ENCODE measurements at places on chromosomes 3 and 15.

GRCh38 chr15:34855413-34855812 lies 60.1 kb upstream of the ACTC1 start:
- no peak overlapping the region for H3K27ac ChIP-seq
- no peaks in the 10 kb centered on the region for H3K27me3 ChIP-seq
- H3K36me3 ChIP-seq: peaks cover 9% of the 10 kb centered on the region
- DNase-seq: no peak
- H3K4me3 ChIP-seq: no peak overlapping the region
- H3K4me1 ChIP-seq: no peaks in the 10 kb centered on the region

GRCh38 chr15:80118956-80119355 lies 33.8 kb upstream of the FAH start:
- no peaks in the 10 kb centered on the region for H3K4me1 ChIP-seq
- no peak overlapping the region for H3K27ac ChIP-seq
- DNase-seq: no peak
- H3K36me3 ChIP-seq: peaks cover 2% of the 10 kb centered on the region

- no peak overlapping the region for H3K27ac ChIP-seq
- H3K27me3 ChIP-seq: no peaks in the 10 kb centered on the region
- H3K4me3 ChIP-seq: no peak overlapping the region
- H3K4me1 ChIP-seq: no peaks in the 10 kb centered on the region
- H3K36me3 ChIP-seq: peaks cover 18% of the 10 kb centered on the region
These were observed 35.2 kb downstream of the IFT122 start for GRCh38 chr3:129474984-129475804.

GRCh38 chr3:63974451-63974850 lies 48.8 kb downstream of the PSMD6 start:
- H3K27me3 ChIP-seq: no peaks in the 10 kb centered on the region
- peaks cover 2% of the 10 kb centered on the region for H3K36me3 ChIP-seq
- no peak overlapping the region for H3K4me3 ChIP-seq
- H3K27ac ChIP-seq: no peak overlapping the region

GRCh38 chr3:172391592-172392302 lies 56.5 kb downstream of the GHSR start:
- no peak overlapping the region for H3K27ac ChIP-seq
- no peak overlapping the region for H3K4me3 ChIP-seq
- H3K27me3 ChIP-seq: no peaks in the 10 kb centered on the region
- no peaks in the 10 kb centered on the region for H3K4me1 ChIP-seq
- H3K36me3 ChIP-seq: peaks cover 9% of the 10 kb centered on the region

GRCh38 chr15:31272558-31273257 lies 53.9 kb upstream of the KLF13 start:
- peaks cover 3% of the 10 kb centered on the region for H3K4me1 ChIP-seq
- H3K36me3 ChIP-seq: no peaks in the 10 kb centered on the region
- no peak for DNase-seq
- H3K4me3 ChIP-seq: no peak overlapping the region

- no peaks in the 10 kb centered on the region for H3K27me3 ChIP-seq
- DNase-seq: peak; percentile 12
- H3K27ac ChIP-seq: no peak overlapping the region
These were observed 28.5 kb upstream of the CMSS1 start for GRCh38 chr3:99789011-99789721.

- H3K4me3 ChIP-seq: no peak overlapping the region
- no peaks in the 10 kb centered on the region for H3K36me3 ChIP-seq
- H3K27me3 ChIP-seq: peaks cover 90% of the 10 kb centered on the region
- no peak overlapping the region for H3K27ac ChIP-seq
These were observed 13.8 kb downstream of the ZIC4 start for GRCh38 chr3:147392625-147392946.

DNA sequence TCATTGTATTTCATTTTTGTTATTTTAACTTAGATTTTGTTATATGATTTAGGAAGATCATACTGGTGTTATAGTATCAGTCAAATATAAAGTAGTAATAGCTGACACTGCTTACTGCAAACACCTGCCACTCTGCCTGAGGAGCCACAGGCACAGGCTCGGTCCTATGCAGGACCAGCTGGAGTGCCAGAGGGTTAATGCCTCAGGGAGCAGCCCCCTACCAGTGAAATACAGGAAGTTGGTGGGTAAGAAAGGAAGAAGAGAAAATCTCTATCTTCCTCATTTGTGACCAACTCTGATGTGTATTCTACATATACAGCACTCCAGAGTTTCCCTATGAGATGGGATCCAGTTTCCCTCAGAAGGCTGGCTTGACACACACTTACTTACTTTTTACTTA lies 593.3 kb downstream of the UNC13C start:
- no peak overlapping the region for H3K4me3 ChIP-seq
- H3K27me3 ChIP-seq: no peaks in the 10 kb centered on the region
- H3K4me1 ChIP-seq: no peaks in the 10 kb centered on the region
- DNase-seq: no peak

DNA sequence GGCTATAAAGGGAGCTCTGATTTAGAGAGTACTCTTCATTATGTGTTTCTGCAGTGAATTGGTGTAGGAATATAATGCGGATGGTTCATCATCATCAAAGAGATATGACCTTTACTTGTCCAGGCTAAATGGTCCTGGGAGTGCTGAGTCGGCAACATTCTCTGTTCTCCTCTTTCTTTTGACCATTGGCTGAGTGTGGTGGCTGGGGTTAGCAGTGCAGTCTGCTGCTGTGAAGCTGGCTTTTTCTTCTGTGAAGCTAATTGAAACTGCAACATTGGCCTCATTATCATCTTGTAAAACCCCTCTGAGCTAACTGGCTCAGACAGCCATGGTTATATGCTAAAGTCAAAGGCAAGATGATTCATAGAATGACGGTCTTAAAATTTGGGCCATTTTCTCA lies 83.8 kb downstream of the THRB start:
- no peak overlapping the region for H3K4me3 ChIP-seq
- H3K27ac ChIP-seq: no peak overlapping the region
- no peaks in the 10 kb centered on the region for H3K27me3 ChIP-seq
- no peaks in the 10 kb centered on the region for H3K4me1 ChIP-seq
- no peak for DNase-seq

GRCh38 chr15:40075298-40076044 lies 33.2 kb downstream of the BMF start:
- H3K27ac ChIP-seq: no peak overlapping the region
- H3K4me1 ChIP-seq: peaks cover 3% of the 10 kb centered on the region
- no peak overlapping the region for H3K4me3 ChIP-seq
- H3K27me3 ChIP-seq: no peaks in the 10 kb centered on the region

DNA sequence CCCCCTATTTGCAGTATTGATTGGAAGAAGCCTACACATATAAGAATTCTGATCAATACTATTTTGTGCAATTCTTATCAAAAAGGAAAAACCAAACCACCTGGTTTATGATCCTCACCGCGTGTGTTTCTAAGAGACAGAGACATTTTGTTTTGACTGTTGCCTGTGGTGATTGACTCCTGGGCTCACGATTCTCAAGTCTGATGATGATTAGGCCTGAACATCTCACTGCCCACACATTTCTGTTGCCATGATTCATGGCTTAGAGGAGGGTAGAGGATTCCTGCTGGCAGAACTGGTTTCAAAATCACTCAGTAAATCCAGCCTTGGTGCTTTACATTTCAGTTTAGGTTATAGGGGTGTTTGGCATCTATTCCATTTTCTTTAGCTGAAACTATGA lies 88.3 kb upstream of the UBE3A start:
- H3K36me3 ChIP-seq: no peaks in the 10 kb centered on the region
- DNase-seq: peak; percentile 92
- no peak overlapping the region for H3K4me3 ChIP-seq
- H3K27me3 ChIP-seq: no peaks in the 10 kb centered on the region
- H3K4me1 ChIP-seq: no peaks in the 10 kb centered on the region
- no peak overlapping the region for H3K27ac ChIP-seq

GRCh38 chr3:98038286-98038685 lies 3.2 kb upstream of the GABRR3 start:
- H3K27ac ChIP-seq: no peak overlapping the region
- no peaks in the 10 kb centered on the region for H3K36me3 ChIP-seq
- H3K4me3 ChIP-seq: no peak overlapping the region
- no peaks in the 10 kb centered on the region for H3K4me1 ChIP-seq
- no peak for DNase-seq

DNA sequence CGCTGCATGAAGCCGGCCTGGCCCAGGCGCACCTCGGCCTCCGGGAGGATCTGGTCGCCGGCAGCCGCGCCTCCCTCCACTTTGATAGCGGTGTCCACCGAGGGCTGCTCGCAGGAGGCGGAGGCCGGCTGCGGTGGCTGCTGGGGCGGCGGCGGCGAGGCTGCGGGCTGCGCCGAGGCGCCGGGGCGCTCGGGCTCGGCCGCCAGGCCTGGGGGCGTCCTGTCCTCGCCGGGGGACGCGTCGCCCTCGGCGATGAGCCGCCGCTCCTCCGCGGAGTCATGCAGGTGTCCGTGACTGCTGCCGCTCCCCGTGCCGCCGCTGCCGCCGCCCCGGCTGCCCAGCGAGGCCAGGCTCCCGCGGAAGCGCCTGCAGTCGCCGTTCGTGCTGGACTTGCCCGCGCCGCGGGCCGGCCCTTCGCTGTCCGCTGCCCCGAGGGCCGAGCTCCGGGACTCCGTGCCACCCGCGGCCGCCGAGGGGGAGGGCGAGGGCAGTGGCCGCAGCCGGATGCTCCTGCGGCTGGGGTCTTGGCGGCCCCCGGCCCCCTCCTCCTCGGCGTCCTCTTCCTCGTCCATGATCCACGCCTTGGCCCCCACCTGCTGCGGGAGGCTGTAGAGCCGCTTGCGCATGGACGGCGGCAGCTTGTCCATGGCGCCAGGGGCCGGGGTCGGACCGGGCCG lies 996 bp downstream of the HCN4 start:
- no peaks in the 10 kb centered on the region for H3K36me3 ChIP-seq
- no peak for DNase-seq

- H3K27me3 ChIP-seq: no peaks in the 10 kb centered on the region
- no peaks in the 10 kb centered on the region for H3K36me3 ChIP-seq
- H3K27ac ChIP-seq: no peak overlapping the region
- H3K4me3 ChIP-seq: no peak overlapping the region
These were observed 124.8 kb upstream of the TNIK start for GRCh38 chr3:171585039-171585438.

DNA sequence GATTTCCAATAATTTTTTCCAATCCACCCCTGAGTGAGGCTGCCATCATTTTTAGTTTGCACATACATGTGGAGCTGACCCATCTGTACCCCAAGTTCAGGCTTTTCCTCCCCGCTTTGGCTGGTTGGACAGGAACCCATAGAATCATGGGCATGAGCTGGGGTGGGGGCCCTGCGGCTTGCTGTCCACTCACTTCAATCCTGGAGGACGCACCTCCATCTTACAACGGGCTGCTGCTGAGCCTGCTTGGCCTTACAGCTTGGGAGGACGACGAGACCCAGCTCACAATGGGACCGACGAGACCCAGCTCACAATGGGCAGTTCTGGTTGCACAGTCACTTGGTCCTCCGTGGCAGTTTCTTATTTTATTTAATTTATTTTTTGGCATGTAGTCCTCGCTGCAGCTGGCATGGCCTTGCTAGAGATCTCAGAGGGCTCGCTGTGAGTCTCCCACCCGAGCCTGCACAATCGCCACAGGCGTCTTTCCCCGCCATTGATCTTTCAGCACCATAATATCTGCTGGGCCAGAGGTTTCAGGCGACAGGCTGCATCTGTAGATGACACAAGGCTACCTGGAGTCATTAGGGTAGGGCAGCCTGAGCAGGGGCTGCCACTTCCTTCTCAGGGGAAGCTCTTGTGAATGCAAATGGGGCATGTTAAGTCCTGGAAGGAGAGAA lies 19.6 kb upstream of the EPHB3 start:
- no peak for DNase-seq
- no peaks in the 10 kb centered on the region for H3K4me1 ChIP-seq
- H3K27ac ChIP-seq: no peak overlapping the region

DNA sequence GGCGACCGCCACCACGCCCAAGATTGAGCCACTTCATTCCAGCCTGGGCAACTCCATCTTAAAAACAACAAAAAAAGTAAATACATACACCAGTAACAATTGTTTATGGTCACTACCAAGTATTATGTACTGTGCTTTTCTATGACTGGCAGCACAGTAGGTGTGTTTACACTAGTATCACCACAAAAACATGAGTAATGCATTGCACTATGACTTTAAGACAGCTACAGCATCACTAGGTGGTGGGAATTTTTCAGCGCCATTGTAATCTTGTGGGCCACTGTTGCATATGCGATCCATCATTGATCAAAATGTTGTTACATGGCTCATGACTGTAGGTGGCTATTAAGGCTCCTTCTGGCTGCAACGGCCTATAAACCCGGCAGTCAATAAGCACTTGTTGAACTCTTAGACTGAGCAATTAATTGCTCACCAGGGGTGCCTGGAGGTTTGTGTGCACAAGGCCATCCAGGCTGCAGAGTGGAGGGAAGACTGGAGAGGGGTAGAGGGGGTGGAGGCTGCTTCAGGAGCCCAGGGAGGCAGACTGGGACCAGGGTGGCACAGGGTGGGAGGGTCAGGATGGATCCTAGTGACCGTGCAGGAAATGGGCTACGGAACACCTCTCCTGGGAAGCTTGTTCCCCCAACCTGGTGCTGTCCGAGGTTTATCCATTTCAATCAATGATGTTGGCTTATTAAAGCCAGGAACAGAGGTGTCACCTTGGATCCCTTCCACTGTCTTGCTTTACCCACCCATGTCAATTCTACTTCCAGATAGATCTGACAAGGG lies 17.9 kb upstream of the COPG1 start:
- no peak overlapping the region for H3K4me3 ChIP-seq
- no peak for DNase-seq
- no peaks in the 10 kb centered on the region for H3K36me3 ChIP-seq
- H3K27ac ChIP-seq: no peak overlapping the region

DNA sequence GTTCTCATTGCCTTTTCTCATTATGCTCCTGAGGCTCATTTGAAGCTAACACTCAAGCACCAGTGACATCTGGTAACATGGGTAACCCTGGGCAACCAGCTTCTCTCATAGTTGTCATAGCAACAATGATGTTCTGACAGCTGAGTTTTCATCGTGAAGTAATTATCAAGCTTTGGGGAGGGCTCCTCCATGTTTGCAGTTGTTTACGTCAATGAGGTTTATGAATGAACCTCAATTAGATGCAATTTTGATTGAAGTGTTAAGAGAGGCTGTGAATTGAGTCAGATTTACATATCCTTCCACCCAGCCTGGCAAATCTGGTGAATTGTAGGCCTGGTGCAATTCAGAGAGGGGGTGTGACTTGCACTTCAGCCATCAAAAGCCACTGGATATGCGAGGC lies 119.3 kb upstream of the CHD2 start:
- H3K27ac ChIP-seq: no peak overlapping the region
- no peaks in the 10 kb centered on the region for H3K4me1 ChIP-seq
- H3K27me3 ChIP-seq: no peaks in the 10 kb centered on the region
- no peaks in the 10 kb centered on the region for H3K36me3 ChIP-seq

GRCh38 chr15:77732514-77733335 lies 100.0 kb upstream of the LINGO1 start:
- no peak overlapping the region for H3K4me3 ChIP-seq
- no peaks in the 10 kb centered on the region for H3K4me1 ChIP-seq
- no peaks in the 10 kb centered on the region for H3K27me3 ChIP-seq
- no peak overlapping the region for H3K27ac ChIP-seq
- no peaks in the 10 kb centered on the region for H3K36me3 ChIP-seq
